ENCODE measurements at places on chromosomes 3 and 15.

DNA sequence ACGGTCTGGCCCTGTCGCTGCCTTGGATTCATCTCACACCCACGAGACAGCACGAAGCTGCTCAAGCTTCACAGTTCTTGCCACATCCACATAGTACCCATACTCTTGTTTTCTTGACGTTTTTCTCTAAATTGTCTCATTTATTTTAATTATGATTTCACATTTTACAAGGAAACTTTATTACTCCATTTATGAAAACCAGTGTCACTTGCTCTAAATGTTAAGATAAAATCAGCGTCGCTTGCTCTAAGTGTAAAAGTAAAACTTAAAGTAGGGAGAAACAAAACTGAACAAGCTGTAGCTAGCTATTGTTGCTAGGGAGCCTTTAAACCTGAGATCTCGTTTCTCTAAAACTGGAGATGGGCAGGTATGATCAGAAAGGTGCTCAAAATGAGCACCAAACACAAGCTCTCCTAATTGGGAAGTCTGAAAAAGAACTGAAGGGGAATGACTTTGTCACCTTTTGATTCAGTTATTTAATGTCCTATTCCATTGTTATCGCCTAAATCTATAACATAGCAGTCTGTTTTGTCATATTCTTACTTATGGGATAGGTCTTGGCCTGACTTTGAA lies 680 bp downstream of the IFT122 start:
- no peak for DNase-seq

DNA sequence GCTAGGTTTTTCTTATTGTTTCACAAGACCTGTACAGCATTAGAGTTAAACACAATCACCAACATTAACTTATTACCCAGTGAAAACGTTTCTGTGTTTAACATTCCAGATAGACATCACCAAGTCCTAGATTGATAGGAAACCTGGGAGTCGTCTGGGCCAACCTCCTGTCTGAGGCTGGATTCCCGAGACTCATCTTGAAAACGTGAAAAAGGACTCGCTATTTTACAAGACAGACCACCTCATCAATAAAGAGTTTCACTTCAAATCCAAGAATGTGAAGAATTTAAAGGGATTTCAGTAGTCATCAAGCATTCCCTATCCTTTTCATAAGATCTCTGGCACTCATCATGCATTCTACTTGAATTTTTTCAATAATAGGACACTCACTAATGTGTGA lies 626.6 kb downstream of the MCTP2 start:
- no peak for DNase-seq

- DNase-seq, result no peak
These were observed 2.9 kb downstream of the FBXL22 start for GRCh38 chr15:63600001-63600615.

- no peak for DNase-seq
These were observed 65.9 kb downstream of the CHAC1 start for GRCh38 chr15:41019174-41019573.

GRCh38 chr15:27951191-27951890 lies 147.8 kb downstream of the OCA2 start:
- DNase-seq, result no peak

- no peak for DNase-seq
These were observed 244.2 kb downstream of the PTPRG start for GRCh38 chr3:61805510-61806080.

GRCh38 chr3:182644790-182645433 lies 148.4 kb upstream of the ATP11B start:
- no peak for DNase-seq

GRCh38 chr15:79051941-79052731 lies 38.4 kb downstream of the RASGRF1 start:
- DNase-seq, result no peak

GRCh38 chr3:180612364-180612763 lies 10.4 kb downstream of the TTC14 start:
- no peak for DNase-seq

GRCh38 chr3:171044384-171044783 lies 17.9 kb upstream of the SLC2A2 start:
- DNase-seq, result no peak

GRCh38 chr15:92283813-92284212 lies 109.9 kb upstream of the ST8SIA2 start:
- DNase-seq, result no peak
